GM18507 (cell line): ENCODE measurements at places on chromosomes 2 and 18.

GRCh38 chr18:56127322-56128099, 510.9 kb downstream of the TXNL1 start:
- no peak for DNase-seq

DNA sequence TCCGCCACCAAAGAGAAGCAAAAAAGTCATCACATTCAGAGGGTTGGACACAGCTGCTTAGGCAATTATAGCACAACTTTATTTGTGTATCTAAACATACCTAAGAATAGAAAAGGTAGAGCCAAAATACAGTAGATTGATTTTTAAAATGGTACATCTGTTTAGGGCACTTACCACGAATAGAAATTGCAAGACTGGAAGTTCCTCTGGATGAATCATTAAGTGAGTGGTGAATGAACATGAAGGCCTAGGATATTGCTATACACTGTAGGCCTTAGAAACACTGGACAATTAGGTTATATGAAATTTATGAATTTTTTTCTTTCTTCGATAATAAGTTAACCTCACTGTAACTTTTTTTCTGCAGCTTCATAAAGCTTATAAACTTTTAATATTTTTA, 687.0 kb downstream of the BCL11A start:
- DNase-seq: no peak

GRCh38 chr2:241200822-241201395, 12.4 kb downstream of the ANO7 start:
- DNase-seq: no peak

DNA sequence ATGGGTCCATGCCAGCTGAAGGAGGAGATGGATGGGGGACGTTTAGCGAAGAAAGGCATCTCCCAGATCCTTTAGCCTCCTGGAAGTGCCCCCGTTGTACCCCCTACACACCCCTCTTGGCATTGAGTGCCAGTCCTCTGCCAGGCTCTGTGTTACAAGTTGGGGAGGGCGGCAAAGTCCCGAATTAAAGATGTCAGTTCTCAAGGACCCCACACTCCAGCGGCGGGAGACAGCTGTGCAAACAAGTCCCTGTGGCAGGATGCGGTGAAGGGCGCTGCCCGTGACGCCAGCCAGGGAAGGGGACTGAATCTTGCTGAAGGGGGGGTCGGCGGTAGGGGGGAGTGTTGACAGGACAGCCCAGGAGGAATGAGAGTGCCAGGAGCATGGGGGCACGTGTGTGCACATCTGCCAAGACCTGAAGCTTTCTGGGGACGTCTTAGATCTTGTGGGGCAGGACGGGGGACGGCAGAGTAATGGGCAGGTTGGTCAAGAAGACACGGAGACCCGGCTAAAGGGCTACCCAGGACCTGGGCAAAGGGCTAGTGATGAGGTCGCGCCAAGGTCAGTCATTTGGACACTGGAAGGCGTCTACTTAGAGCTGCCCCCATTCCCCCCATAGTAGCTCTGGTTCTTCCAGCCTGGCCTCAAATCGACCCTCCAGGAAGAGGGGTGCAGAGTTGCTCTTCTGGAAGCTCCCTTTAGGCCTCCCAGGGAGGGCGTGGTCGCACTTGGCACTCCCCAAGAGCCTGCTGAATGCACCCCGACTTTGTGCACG, 2.8 kb upstream of the CTDSP1 start:
- no peak for DNase-seq

DNA sequence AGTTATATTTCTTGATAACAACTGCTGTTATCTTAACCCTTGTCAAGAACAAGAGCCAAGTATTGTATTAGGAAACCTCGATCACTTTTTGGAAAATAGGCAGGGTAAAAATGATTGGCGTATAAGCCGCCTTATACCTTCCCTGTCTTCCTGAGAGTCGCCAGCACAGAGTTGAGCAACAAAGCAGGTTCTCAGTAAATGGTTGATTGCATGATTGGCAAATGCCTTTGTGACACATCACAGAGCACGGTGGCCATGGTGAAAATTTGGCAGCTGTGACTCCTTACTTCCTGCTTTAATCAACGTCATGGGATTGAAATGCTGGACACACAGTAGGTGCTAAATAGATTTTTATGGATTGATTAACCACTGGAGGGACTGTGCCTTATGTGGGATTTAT, 3.9 kb upstream of the KLHL29 start:
- no peak for DNase-seq

- no peak for DNase-seq
These were observed 258.4 kb downstream of the LOXHD1 start for GRCh38 chr18:46398625-46399024.

- DNase-seq: peak; percentile 82
These were observed at the start of gene POLE4 for GRCh38 chr2:74958274-74959105. Gene POLE4, plus strand, starts transcription at chr2:74958643. Its CDS starts 37 bp downstream, at chr2:74958680.
